ENCODE measurements at places on chromosomes 1 and 21.

DNA sequence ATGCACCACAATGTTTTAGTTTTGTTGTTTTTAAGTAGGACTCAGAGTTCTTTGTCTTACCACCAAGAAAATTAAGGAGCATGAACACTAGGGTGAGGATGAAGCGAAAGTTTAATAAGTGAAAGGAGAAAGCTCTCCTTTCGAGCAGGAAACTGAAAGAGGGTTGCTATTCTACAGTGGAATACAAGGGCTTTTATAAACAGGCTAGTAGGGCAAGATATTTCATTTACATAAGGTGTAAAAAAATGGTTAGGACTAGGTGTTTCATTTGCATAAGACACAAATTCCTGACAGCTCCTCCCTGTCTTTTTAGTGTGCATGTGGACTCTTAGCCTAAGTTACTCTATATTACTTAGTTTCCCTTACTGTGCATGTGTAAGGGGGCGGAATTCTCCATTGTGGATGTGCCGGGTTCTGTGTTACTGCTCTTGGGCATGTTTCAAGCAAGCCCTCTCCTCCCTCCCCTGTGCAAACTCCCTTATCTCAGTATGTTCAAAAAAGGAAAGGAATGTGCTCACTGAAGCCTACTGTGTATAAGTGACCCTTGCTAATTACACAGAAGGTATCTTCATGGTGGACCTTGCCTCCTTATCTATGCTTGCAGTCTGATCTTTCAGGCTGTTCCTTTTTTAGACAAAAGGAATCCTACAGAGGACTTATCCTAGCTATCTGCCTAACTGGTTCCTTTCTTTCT, 7.3 kb downstream of the TSHB start:
- DNase-seq, result no peak

DNA sequence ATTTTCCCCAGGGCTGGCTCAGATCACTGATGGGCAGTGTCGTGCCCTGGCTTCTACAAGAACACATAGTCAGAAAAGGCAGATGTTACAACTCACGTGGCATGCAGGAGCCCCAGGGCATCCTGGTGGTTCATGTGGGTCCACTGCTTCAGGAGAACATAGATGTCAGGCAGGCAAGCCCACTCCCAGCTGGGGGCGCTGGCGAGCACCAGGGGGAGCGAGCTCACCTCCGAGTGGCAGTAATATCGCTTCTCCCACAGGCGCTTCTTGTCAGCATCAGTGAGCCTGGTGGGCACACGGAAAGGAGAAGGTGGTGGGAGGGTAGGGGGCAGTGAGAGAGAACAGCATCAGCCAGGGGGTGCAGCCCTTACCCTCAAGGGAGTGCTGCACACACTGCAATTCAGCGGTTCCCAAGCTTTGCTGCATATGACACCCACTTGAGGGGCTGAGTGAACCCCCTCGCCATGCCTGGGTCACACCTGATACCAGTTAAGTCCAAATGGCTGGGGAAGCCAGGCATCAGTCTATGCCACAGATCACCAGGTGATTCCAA, 34.3 kb upstream of the PPP1R15B start:
- DNase-seq, result peak; percentile 39

DNA sequence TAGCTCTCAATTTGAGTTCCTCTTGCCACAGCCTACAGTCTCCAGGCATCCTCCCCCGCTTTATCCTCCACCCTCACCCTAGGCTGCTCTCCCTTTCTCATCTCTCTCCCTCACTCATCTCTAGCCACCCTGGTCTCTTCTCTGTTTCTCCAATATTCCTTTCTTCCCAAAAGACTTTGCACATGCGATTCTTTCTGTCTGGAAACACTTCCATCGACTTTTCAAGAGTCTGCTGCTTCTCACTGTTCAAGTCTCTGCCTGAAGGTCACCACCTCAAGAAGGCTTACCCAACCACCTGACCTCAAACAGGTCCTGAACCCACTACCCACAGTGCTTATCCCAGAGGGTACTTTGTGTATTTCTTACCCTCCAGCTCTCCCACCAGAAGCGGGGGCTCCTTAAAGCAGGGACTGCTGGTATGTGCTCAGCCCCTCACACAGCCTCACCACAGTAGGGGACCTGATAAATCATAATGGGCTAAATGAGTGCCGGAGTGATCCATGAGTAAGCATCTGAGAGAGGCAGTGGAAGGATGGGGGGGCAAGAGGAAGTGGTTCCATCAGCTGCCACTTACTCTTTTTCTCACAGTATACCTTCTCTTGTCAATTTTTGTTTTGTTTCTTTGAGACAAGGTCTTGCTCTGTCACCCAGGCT, 14.3 kb upstream of the KRTAP19-8 start:
- no peak for DNase-seq

DNA sequence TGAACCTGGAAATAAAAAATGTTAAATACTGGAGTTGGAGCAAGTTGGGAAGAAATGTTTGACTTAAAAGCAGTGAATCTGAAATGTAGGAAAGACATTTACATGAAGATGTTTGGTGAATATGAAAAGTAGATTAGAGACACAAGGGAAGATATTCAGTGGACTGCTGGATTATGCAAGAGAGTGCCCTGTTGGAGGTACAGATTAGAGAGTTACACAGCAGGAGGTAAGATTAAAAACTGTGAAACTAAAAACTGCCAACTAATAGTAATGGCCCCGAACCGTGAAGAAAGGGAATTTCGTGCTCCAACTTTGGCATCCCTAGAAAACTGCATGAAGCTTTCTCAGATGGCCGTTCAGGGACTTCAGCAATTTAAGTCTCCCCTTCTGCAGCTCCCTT, 375.4 kb downstream of the DPYD start:
- no peak for DNase-seq
